NCI-H2227 treated with DMSO at 0.1 percent for 48 hours (cell line): ENCODE measurements at places on chromosomes 5 and 9.

- DNase-seq, result no peak
Measured at GRCh38 chr9:73683862-73684591, 532.4 kb downstream of the ANXA1 start.

DNA sequence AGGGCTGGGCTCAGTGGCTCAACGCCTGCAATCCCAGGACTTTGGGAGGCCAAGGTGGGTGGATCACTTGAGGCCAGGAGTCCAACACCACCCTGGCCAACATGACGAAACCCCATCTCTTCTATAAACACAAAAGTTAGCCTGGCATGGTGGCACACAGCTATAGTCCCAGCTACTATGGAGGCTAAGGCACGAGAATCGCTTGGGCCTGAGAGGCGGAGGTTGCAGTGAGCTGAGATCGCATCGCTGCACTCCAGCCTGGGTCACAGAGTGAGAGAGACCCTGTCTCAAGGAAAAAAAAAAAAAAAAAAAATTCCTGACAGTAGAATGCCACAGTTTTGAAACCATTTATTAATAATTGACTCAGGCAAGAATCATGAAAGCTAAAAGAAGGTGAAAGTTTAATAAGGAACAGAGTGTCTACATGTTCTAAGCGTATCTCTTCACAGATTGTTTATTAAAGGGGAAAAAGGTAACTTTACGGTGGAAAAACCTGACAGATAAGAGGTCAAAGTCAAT lies 5.7 kb upstream of the PTGR1 start:
- no peak for DNase-seq

- no peak for DNase-seq
Measured at GRCh38 chr9:131517761-131518190, 13.3 kb downstream of the UCK1 start.

DNA sequence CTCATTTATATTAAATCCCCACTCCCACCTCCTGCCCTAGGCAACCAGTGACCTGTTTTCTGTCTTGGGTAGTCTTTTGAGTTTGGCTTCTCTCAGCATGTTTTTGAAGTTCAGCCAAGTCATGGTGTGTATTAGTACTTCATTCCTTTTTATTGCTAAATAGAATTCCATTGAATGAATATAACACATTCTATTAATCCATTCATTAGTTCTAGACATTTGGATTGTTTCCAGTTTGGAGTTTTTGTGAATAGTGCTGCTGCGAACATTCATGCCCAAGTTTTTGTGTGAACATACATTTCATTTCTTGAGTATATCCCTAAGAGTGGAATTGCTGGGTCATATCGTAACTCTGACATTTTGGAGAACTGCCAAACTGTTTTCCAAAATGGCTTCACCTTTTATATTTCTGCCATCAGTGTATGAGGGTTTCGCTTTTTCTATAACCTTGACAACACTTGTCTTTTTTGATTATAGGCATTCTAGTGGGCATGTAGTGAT lies 2.7 kb downstream of the ZNF346 start:
- no peak for DNase-seq

GRCh38 chr5:149379177-149379761 lies at the start of gene IL17B:
TSS of gene IL17B (minus strand) at chr5:149379292. CDS start at chr5:149379225, 67 bp downstream.
- DNase-seq, result no peak

- no peak for DNase-seq
Measured at GRCh38 chr5:64149268-64149667, 16.4 kb upstream of the RNF180 start.

- DNase-seq, result no peak
Measured at GRCh38 chr5:27171761-27172261, 133.4 kb upstream of the CDH9 start.

DNA sequence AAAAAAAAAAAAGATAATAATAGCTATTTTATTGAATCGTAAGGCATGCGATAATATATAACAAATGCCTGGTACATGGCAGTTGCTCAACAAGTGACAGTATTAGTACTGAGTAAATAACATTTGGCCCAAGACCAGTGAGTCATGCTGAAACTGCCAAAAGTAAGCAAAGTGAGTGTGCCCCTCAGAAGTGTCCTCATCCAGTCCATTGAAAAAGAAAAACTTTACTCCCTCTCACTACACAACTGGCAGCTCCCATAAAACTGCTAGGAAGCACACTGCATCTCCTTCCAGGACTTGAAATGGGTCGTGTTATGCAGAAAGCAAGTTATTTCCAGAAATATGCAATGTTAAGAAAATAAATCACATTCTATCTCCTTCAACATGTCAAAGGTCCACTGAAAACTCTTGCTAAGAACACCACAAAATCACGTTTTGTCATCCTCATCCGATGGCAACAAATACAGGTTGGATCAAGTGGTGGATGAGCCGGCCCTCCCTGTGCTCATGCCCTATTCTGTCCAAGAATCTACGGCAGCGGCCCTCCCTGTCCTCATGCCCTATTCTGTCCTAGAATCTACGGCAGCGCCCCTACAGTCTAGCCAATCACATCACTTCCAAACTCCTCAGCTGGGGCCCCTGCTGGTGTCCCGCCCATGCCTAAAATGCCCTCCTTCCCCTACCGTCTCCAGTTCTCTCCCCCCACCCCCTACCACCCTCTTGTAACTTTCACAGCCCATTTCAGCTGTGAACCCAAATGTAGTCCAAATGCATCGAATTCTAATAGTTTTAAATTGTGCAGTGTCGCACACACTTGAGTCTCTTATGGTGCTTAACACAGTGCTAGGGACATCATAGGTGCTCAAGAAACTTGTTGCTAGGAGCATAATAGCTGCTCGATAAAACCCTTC lies 12.5 kb downstream of the PTCH1 start:
- no peak for DNase-seq

DNA sequence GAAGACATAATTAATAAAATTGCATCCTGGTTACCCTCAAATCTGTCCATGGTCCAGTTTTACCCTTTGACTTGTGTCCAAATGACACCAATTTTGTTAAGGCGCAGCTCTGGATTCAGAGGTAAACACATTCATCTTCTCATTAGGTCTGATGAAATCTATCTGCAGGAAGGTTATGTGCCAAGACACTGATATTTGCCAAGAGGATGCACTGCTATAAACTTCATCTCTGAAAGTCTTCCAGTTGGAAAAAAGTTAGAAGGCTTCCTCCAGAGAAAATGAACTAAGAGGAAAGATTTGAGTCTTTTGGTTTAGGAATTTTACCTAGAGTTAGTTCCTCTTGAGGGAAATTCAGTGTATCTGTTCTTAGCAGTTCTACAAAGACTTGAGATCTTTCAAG lies 717.8 kb downstream of the DTWD2 start:
- no peak for DNase-seq

DNA sequence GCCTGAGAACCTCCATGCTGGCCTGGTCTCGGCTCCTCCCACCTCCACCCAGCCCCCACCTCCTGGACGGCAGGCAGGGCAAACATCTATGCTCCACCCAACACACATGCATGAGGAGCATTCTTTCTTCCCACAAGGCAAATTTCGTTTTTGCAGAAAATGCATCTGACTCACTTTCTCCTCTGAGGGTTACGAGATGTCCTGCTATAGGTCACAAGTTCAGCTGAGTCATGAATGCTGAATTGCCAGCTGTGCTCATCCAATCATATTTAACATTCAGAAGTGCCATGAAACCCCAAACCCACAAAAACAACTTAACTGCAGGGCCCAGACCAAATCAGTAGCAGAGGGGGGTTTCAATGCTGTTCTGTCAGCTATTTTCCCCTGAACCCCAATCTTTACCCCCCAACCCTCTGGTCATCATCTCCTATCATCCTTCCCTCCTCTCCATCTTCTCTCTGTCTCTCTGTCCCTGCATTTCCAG lies 39.0 kb upstream of the OSMR start:
- no peak for DNase-seq

GRCh38 chr9:105114964-105115728 lies 129.3 kb upstream of the SLC44A1 start:
- no peak for DNase-seq

- no peak for DNase-seq
Measured at GRCh38 chr9:126515001-126515872, 98.5 kb upstream of the LMX1B start.

- no peak for DNase-seq
Measured at GRCh38 chr9:68980341-68980914, 33.5 kb downstream of the PRKACG start.

- no peak for DNase-seq
Measured at GRCh38 chr9:137213160-137214060, 7.9 kb downstream of the NDOR1 start.

- DNase-seq, result no peak
Measured at GRCh38 chr9:25117791-25118190, 560.5 kb downstream of the TUSC1 start.

GRCh38 chr5:103294906-103295305 lies 36.3 kb downstream of the MACIR start:
- DNase-seq, result no peak

DNA sequence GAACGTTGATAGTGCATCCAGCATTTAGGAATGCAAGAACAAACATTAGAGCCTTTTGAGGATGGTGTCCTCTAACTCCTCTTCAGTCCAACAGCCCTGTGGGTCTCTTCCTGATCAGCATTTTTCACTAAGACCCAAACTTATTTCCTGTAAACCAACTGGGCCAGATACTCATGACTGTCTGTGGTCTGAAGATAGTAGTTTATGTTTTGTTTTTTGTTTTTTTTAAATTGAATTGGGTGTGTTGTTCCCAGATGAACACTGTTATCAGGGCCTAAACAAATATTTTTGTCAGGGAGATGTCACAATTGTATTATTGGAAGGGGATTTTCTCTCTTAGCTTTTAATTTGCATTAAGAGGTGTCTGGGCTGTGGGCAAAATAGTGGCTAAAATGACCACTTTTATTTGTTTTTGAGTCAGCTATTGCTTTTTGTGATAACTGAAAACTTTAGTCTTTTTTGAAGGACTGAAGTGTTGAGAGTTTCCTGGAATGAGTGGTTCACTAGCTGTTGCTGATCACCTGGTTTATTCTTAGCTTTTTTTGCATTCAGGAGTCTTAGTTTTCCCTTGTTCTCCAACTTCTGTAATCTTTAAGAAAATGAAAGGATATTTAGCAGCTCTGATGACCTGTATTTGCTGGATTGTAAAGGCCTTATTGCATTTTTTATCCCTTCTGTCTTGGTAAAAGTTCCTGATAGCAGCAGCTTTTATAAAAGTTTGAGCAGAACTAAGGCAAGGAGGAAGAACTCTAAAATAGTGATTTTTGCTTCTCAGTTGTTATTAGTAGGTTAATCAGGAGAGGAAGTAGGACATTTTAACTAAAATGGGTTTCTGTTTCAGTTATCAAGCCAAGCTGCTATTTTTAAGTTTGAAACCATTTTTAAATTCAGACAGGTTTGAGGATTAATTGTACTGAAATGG lies 5.5 kb downstream of the MAN2A1 start:
- no peak for DNase-seq

DNA sequence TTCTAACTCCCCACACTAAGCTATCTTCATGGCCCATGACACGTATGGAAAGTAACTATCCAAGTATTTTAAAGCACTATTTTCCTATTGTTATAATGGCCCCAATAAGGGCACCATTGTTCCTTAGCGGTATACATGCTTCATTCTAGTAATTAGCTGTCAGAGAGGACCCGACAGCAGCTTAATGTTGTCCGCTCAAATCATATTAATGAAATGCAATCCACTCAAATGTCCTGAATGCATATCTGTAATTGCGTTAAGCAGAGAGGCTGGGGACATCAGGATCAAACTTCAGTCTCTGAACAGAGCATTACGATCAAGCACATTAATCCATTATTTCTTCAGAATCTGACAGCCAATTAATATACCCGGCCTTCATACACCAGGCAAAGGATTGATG lies 139.7 kb downstream of the CRB2 start:
- DNase-seq, result no peak

- no peak for DNase-seq
Measured at GRCh38 chr5:60036192-60036938, 142.8 kb upstream of the PDE4D start.

GRCh38 chr9:130043654-130044623 lies 950 bp upstream of the FNBP1 start:
- peak; percentile 44 for DNase-seq

- DNase-seq, result no peak
Measured at GRCh38 chr5:131264451-131265099, 722 bp downstream of the CDC42SE2 start.

GRCh38 chr9:16825971-16826625 lies 44.4 kb downstream of the BNC2 start:
- no peak for DNase-seq

DNA sequence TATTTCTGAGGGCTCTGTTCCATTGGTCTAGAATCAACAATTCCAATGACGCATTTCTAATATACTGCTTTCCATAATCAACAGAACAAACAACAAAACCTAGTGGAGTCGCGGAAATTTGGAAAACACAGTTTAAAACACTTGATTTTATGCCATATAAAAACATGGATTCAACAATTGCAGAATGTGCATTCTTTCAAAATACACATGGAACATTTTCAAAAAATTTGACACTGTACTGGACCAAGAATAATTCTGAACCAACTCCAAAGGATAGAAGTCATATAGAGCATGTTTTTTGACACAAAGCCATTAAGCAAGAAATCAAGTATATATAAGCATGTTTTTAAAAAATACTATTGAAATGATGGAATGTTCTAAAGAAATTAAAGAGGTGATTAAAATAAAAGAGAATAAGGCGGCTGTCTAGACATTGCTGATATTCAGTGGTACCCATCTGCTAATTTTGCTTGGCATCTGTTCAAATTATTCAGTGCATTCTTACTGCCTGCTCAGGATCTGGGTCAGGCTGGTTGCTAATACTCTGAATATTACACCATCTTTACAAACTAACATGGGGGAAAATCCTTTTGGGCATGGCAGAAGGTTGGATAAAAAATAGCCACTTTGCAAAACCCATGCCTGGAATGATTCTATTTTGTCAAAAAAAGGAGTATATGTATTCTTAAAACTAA lies 221.3 kb downstream of the NPR3 start:
- no peak for DNase-seq

GRCh38 chr9:21265421-21266189 lies 25.8 kb upstream of the IFNA14 start:
- no peak for DNase-seq

- DNase-seq, result no peak
Measured at GRCh38 chr5:44318883-44319282, 70.3 kb downstream of the FGF10 start.

- no peak for DNase-seq
Measured at GRCh38 chr5:1744393-1745122, 55.1 kb downstream of the MRPL36 start.

DNA sequence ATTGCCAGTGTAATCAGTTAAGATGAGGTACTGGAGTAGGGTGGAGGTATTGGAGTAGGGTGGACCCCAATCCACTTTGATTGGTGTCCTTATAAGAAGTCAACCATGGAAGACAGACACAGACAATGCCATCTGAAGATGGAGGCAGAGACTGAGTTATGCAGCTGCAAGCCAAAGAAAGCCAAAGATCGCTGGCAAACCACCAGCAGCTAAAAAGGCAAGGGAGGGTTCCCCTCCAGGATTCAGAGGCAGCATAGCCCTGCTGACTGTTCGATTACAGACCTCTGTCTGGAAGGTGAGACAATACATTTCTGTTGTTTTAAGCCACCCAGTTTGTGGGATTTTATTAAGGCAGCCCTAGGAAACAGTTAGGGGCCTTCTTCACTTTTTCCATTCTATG lies 30.5 kb upstream of the CKMT2 start:
- no peak for DNase-seq
